ENCODE measurements at places on chromosomes 16 and 17.

DNA sequence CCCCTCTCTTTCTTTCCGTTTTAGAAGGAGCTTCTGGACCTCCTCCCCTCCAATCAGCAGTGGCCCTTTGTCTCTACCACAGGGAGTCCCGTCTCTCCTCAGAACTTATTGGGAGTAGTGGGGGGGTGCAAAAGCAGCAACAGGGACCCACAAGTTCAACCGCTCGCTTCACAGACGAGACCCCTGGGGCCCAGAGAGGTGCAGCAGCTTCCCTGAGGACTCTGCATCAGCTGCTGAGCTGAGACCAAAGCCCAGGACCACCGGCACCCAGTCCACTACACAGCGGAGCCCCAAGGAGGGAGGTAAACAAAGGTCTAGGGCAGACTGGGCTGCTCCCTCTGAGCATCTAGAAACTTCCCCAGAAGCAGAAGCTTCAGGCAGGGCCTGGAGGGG, 123.9 kb downstream of the SDK2 start:
- no peak for DNase-seq

DNA sequence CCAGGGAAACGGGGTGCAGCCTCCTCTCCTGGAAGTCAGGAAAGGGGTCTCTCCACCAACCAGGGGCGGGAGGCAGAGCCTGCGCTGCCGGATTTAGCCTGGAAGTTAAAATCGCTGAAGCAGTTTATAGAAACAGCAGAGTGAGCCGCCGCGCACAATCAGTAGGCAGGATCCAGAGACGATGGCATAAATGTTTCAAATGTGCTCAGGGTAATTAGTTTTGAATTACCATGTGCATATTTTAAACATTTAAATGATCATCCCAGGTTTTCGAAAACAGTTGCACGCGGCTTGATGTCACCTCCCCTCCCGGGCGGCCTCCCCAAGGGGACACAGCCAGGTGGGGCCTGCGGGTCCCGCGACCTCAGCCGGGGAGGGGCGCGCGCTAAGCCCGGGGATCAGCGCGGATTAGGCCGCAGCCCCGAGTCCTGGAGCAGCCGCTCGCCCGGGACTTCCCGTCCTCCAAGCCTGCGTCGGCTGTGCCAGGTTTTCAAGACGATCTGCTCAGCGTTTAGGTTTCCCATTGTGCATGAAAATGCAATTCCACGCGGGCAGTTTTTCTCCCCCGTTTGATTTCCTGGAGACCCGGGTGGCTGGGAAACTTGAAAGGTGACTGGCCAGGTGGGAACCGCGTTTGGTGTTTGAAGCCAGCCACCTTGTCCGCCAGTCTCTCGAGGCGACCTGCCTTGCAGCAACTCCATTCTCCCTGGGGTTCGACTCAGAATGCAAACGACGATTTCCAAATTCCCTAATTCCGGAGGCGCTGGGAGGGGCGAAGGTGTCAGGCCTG, 78.3 kb downstream of the RPA1 start:
- peak; percentile 13 for DNase-seq

DNA sequence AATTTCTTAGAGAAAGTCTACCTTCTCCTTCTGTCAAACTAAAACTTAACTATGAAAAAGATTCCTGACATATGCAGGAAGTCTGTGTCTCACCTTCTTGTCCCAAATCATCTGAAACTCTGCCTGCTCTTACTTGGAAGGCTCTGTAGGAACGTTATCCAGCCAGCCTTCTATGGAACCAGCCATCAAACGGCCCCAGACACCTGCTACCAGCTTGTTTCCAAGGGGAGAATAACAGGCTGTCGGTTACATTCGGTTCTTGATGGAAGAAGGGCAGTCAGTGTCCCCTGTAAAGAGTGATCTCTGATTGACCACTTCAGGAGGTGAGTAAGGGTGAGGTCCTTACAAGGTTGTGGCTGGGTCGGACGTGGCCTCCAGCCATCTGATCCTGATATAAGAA, 1.7 kb downstream of the ADAMTS18 start:
- DNase-seq: no peak

- DNase-seq: no peak
Measured at GRCh38 chr16:84614623-84614967, 3.3 kb downstream of the COTL1 start.

DNA sequence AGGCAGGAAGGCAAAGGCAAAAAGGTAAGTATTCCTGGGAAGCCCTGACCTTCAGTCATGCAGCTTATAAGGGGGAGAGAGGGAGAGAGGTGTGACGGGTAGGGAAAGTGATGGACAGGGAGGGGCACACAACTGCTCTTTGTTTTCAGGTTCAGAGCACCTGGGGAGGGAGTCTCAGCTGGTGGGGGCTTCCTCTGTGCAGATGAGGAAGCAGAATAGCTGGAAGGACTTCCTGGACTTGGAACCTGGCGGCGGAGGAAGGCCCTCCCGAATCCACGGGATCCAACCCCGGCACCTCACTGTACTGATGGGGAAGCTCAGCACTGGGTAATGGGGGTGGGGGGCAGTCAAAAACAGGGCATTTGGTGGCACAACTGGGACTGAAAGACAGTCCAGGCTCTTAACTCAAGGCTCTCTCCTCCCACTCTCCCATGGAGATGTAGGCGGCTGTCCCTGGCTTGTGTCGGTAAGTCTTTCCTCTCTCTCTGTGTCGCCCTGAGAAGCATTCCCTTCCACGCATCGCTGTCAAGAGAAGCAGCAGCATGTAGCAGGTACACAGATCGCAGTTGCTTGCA, 11.9 kb upstream of the PITPNM3 start:
- no peak for DNase-seq

- DNase-seq: peak; percentile 66
Measured at GRCh38 chr17:37478187-37478586, 11.5 kb upstream of the DUSP14 start.

GRCh38 chr17:78784352-78784751, 2.3 kb upstream of the CYTH1 start:
- DNase-seq: no peak

GRCh38 chr17:57629470-57629869, 115.6 kb downstream of the CCDC182 start:
- DNase-seq: no peak

DNA sequence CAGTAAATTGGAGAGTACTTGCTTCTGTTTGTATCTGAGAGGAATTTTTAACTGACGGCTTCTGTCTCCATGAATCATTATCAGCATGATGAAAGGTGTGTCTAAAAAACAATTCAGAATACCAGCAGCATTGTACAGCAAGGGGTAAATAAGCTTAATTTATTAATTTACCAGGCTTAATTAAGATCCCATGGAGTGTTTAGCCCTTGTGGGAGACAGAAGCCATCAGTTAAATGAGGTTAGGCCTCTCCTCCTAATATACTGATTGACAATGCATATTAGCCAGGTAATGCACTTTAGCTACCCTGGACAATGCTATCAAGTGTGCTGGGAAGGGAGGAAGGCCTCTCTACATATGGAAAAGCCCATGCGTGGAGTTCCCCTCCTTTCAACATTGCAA, 53.4 kb downstream of the IGF2BP1 start:
- DNase-seq: no peak

DNA sequence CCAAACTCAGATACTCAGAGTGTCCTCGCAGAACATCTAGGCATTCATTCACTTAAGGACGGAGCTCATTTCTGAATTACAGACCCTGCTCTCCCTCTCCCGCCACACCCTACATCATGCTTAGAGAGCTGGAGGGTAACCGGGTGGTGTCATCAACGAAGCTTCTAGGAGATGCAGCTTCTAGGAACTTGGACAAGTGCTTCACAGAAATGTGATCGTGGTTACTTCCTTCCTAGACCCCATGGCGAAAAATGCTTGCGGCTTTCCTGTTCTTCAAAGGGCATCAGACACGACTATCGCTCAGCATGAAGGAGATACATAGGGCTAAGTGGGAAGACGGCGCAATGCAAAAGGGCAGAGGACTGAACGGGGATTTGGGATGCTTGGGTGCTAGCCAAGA, 126.8 kb downstream of the ZFHX3 start:
- DNase-seq: no peak

DNA sequence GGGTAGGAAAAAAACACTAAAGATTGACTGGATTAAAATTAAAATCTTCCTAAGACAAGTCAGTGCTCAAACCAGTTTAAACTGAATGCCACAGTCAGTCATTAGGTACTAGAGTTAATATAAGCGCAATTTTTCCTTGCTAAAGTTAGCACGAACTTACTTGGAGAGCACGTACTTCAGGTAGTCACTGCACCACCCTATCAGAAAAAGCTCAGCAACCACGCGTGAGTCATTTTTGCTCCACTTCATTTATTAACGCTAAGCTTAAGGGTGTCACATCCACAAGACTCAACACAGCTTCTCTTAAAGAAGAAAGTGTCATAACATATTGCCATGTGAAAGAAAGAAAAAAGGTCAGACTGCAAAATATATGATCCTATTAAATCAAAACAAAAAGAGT, 53.1 kb downstream of the TEX2 start:
- no peak for DNase-seq

DNA sequence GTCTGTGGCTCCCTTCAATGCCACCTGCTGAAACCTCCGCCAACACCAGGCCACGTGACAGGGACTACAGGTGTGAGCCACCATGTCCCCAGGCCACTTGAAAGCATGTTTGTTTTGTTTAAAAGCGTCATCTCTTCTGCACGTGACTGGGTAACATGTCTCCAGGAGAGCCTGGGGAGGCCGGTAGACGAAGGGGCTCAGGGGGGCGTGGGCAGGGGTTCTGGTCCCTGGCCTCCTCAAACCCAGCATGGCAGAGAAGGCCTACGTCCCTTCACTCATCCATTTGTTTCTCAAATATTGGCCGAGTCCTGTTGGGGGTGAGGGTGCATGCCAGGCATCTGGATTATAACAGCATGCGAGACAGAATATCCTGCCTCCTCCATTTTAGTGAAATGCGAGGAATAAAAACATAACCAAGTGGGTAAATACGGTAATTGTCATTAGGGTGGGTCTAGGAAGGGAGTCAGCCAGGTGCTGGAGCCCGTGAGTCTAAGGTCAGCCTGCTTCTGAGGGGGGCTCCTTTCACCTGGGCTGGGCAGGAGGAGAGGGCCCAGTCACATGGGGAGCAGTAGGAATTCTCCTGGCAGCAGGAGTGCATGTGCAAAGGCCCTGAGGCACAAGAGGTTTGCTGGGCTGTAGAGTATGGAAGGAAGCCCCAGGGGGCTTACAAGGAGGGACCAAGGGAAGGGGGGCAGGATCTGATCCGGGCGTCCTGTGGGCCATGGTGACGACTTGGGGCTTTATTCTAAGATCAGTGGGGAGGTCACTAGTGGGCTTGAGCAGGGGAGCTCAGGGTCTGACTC, 26.8 kb upstream of the CIBAR2 start:
- no peak for DNase-seq

DNA sequence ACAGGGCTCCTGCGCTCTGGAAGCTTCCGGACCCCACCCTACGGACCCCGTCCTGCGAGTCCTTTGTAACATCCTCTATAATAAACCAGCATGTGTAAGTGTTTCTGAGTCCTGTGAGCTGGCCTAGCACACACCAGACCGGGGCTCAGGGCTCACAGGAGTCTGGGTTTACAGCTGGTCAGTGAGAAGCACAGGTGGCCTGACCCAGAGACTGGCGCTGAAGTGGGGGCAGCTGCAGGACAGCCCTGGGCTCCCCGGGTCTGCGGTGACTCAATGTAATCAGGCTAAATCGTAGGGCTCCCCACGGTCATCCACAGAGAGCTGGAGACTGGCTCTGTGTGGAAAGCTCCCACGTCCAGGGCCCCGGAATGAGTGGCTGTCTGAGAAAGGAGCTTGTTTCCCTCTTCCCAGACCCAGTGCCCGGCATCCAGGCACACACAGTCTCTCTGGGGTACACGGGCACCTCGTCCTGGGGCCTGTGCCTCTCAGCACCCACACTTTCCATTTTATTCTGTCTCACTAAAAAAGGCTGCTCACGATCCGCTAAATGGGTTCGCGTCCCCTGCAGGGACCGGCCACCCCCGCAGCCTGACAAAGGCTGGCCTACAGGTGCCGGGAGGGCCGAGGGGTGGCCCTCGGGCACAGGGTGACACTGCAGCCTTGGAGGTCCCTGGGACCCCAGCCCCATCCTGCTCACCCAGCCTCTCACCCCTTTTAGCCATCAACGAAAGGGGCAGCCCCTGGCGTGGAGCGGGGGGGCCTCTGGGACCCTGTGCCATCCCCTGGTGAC, 18.9 kb upstream of the CBFA2T3 start:
- no peak for DNase-seq

Measured in HCEC 1CT (cell line).